ENCODE measurements at places on chromosomes 3 and 15.

- no peak for DNase-seq
Observed at GRCh38 chr15:35071106-35071505, 14.0 kb downstream of the NANOGP8 start.

GRCh38 chr3:58706395-58707167 lies 40.0 kb upstream of the FAM3D start:
- no peak for DNase-seq

DNA sequence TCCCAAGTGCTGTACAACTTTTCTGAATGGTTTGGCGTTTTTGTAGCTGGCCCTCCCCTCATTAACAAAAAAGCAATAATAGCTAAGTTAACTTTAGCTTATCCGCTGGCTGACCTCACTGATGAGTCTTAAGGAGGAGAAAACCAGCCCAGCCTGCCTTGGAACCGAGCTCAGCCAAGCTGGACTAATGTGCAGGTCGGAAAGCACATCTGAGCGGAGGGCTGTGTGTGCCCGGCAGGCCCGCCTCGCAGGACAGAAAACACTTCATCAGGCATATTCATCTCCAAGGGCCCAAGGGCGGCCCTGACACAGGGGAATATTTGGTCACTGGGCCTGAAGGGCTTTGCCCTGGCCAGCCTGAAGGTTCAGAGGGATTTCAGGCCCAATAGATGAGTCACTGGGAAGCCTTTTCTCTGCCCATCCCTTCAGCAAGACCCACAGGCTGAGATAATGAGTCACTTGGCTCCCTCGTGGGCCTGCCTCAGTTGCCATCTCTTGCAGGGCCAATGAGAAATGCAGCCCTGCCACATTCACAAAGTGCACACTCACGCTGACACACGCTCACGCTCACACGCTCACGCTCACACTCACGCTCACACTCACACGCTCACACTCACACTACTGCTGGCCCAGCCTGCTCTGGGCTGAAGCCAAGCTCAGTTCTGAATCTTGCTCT lies 75.1 kb downstream of the SLC12A8 start:
- DNase-seq: no peak

- DNase-seq: no peak
Observed at GRCh38 chr3:73423116-73423515, 201.6 kb downstream of the PDZRN3 start.

- DNase-seq: peak; percentile 32
Observed at GRCh38 chr15:68504681-68505170, 72.8 kb upstream of the ITGA11 start.

- no peak for DNase-seq
Observed at GRCh38 chr3:158205994-158206393, 96.1 kb downstream of the RSRC1 start.

- DNase-seq: no peak
Observed at GRCh38 chr3:108036401-108036800, 54.4 kb downstream of the CD47 start.

GRCh38 chr3:56879436-56880215 lies 77.9 kb upstream of the ARHGEF3 start:
- DNase-seq: no peak

DNA sequence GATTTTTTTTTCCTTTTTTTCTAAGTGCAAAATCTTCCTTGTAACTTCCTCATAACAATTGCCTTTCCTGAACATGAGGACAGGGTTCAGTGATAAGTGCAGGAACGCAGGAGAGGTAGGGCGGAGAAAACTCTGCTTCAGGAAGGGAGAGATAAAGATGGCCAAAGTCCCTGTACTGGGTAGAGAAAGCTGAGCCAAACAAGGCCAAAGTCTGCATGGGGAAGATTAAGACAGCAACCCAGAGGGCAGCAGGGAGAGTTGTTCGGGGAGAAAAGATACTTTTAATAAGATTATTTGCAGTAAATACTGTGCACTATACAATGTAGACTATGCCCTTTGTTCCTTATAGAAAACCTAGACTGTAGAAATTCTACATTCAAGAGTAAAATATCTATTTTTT lies 55.4 kb upstream of the LRRFIP2 start:
- no peak for DNase-seq

GRCh38 chr3:128060473-128061381 lies 8.5 kb downstream of the SEC61A1 start:
- no peak for DNase-seq

GRCh38 chr3:121677141-121677540 lies 16.4 kb upstream of the HCLS1 start:
- no peak for DNase-seq

- no peak for DNase-seq
Observed at GRCh38 chr15:80034629-80035028, 24.8 kb upstream of the ZFAND6 start.

GRCh38 chr15:40477642-40478327 lies 7.0 kb downstream of the CHST14 start:
- DNase-seq: no peak

GRCh38 chr15:94744080-94744793 lies 512.9 kb downstream of the MCTP2 start:
- DNase-seq: no peak

DNA sequence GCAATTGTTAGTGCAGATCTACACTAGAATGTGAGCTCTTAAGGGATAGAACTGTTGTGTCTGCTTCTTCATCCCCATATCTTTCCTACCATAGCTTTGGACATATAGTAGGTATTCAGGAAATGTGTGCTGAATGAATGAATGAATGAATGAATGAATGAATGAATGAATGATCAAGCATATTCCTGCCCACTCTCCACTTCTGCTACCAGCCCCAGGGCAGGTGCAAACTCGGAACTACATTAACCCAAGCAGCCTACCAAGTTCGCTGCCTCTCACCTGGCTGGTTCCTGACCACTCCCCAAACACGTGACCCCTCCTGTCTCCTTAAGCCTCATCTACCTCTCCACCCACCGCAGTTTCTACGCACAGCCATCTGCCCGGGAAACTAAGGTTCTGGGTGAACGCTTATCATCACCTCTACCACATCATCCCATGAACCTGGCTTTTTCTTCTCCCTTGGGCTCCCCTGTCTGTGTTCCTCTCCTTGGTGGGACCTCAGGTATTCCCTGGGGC lies 26.8 kb downstream of the PAQR5 start:
- DNase-seq: no peak

- DNase-seq: no peak
Observed at GRCh38 chr15:99058421-99058870, 46.4 kb upstream of the SYNM start.

GRCh38 chr15:25850154-25851111 lies 12.7 kb downstream of the ATP10A start:
- DNase-seq: no peak

- DNase-seq: no peak
Observed at GRCh38 chr3:117735481-117736101, 1026.0 kb downstream of the TUSC7 start.

- DNase-seq: no peak
Observed at GRCh38 chr15:33852570-33852969, 115.7 kb upstream of the CHRM5 start.

GRCh38 chr15:86159468-86159867 lies 79.8 kb downstream of the AGBL1 start:
- no peak for DNase-seq

DNA sequence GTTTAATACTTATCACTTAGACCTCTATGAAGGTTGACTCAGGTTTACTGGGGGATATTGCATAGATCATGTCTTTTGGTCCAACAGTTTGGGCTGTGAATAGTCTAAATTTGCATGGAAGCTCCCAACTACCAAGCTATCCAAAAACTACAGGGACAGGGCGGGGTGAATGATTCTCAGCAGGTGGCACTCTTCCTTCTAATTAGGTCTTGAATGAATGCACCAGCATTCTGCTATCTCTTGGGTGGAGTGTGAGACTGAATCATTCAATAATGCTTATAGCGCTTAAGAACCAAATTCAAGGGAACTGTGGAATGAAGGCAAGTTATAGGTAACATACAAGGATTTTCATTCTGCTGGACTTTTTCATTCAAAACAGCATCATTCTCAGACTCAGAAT lies 346.3 kb downstream of the TIGIT start:
- no peak for DNase-seq

- no peak for DNase-seq
Observed at GRCh38 chr15:49501586-49501985, 78.5 kb downstream of the FGF7 start.

- DNase-seq: no peak
Observed at GRCh38 chr15:98416222-98416855, 232.0 kb upstream of the IGF1R start.

DNA sequence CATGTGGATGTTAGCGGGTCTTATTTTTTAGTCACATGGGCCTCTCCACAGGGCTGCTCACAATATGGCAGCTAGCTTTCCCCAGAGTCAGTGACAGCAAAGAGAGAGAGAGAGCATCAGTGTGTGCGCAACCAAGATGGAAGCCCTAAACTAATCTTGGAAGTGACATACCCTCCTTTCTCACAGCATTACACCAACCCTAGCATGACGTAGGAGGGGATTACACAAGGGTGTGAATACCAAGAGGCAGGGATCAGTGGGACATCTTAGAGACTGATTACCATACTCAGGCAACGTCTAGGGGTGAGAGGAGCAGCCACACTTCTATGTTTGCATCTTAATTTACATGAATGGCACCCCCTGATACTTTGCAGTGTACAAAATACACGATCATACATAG lies 3.5 kb upstream of the UBE2E2 start:
- DNase-seq: no peak

GRCh38 chr3:145971186-145971585 lies 189.8 kb downstream of the PLOD2 start:
- DNase-seq: no peak

DNA sequence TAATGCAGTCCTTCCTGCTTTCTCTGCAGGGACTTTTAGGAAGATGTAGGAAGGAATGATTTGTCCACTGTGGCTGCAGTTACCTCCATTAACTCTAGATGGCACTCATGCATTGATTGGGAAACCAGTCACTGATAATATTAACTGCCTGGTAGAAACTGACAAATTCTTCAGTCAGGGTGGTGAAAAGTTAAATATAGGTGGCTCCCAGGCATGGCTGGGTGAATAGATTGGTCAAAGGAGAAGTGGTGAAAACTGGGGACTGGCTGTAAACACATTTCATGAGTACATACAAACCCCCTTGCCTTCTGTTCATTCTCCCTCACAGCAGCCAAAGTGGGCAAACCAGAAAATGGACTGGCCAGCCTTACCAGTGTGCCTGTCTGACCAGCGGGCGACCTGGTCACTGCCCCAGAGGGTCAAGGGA lies 333.4 kb downstream of the THSD4 start:
- DNase-seq: peak; percentile 45

DNA sequence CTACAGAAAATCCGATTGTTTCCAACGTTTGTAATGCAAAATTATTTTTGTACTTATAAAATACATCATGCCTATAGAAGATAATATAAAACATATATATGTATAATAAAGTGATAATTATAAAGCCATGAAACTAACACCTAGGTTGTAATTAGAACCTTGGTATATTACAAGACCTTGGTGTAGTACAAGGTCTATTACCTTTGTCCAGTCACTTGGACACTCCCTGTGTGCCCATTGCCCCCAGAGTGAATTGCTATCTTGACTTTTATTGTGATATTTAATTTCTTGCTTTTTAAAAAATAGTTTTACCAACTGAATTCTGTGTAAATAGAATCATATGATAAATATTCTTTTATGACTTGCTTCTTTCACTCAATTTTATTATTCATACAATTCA lies 20.7 kb upstream of the TNFSF10 start:
- DNase-seq: no peak

DNA sequence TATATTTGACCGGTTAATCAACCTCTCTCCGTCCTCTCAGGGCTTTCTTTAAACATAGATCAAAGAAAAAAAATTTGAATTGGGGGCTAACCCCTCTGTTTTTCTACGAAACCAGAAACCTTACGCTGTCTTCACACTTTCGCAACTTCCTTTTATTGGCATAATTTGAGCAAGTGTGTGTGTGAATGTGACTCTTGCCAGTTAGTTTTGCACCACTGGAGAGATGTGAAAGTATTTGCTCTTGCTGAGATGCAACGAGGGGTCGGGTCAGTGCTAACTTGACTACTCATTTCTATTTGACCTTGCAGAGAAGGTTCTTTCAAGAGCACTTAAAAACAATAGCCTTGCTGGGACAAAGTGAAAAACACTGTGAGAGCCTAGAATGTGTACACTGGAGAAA lies 81.2 kb downstream of the FAM43A start:
- DNase-seq: no peak

DNA sequence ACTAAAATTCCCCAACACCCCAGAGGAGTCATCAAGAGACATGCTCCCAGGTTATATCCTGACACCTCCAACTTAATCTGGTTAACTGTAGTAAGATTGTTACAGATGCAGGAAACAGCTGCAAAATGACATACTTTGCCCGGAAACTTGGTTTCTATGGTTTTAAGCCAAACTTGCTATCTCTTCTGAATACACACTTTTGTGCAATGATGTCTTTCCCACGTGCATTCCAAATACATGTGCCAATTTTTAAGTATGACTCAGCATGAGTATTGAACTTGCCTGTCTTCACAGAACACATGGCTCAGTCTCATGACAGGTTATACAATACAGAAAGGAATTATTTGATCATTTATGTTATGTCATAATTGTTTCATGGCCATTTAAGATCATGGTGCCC lies 207.0 kb upstream of the DCBLD2 start:
- no peak for DNase-seq

DNA sequence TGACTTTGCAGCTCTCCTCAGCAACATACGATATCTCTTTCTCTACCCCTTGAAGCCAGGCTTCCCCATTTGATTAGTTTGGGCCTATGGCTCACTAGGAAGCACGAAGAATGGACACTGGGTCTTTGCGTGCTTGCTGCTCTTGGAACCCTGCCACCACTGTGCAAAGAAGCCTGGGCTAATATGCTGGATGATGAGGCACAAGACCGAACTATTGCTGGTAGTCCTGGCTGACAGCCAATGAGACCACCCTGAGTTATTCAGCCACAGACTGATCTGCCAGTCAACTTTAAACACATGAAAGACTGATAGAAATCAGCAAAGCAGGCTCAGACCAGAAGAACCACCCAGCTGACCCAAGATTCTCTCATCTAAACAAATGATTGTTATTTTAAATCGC lies 250.3 kb downstream of the CBLB start:
- no peak for DNase-seq

DNA sequence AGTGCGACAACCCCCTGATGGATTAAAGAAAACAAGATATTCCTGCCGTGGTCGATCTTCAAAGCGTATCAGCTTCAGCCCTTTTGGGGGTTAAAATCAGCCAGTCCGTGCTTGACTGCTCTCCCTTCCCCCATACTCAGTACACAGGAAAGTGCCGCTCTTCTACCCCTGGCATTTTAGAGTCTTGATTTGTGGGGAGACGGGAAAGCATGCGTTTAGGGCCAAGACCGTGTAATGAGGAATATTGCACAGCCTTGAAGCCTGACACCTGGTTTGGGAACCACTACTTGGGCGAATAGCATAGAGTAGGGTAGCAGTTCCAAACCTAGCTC lies 540 bp upstream of the EDC3 start:
- DNase-seq: no peak

- DNase-seq: no peak
Observed at GRCh38 chr3:61725851-61726333, 164.5 kb downstream of the PTPRG start.

GRCh38 chr3:59774000-59774399 lies 724.2 kb upstream of the CFAP20DC start:
- no peak for DNase-seq
